Fibroblast of mammary gland (primary cell): ENCODE measurements at places on chromosomes 5 and 9.

DNA sequence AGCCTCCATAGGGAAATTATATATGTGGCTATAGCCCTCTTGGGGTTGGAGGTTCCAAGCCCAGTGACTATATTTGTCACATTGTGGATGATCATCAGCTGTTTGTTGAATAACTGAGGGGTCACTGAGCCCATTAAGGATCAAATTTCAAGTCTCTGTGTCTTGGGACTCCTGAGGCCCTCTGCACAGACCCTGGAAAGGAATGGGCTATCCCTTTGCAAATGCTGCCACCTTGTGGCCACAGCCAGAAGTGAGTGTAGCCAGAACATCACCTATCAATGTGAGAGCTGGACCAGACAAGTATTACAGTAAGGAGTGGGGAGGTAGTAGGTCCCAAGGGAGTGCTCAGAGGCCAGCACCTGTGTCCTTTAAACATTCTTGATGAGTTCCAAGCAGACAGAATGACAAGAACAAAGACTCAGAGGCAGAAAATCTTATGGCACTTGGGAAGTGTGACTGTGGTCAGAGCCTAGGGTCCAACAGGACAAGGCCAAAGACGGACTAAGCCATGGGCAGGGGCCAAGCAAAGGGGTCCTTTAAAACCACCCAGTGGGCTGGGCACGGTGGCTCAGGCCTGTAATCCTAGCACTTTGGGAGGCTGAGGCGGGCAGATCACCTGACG, 8.2 kb downstream of the RPP25L start:
- peak; percentile 69 for DNase-seq

- DNase-seq = no peak
These were observed 29.8 kb upstream of the SEC16A start for GRCh38 chr9:136512651-136513071.

DNA sequence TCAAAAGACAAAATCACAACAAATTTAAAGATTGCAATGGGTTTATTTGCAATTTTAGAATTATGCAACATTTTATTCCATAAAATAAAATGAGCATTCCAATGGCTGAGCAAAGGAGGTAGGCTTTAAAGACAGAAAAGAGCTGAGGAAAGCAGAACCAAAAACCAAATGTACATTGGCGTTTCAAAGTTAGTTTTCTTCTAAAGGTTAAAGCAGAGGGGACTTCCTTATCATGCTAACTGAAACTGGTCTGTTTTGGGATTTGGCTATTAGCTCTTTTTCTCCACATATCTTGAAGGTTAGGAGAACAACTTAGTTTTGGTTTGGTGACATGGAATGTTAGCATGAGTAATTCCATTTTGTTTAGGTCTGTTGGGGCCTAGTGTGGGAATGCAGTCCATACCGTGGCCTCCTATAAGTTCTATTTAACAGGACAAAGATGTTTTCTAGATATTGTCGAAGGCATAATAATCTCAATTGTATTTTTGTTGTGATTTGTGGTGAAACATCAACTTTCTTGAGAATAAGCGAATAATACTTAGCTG, 20.3 kb downstream of the DCP2 start:
- no peak for DNase-seq

DNA sequence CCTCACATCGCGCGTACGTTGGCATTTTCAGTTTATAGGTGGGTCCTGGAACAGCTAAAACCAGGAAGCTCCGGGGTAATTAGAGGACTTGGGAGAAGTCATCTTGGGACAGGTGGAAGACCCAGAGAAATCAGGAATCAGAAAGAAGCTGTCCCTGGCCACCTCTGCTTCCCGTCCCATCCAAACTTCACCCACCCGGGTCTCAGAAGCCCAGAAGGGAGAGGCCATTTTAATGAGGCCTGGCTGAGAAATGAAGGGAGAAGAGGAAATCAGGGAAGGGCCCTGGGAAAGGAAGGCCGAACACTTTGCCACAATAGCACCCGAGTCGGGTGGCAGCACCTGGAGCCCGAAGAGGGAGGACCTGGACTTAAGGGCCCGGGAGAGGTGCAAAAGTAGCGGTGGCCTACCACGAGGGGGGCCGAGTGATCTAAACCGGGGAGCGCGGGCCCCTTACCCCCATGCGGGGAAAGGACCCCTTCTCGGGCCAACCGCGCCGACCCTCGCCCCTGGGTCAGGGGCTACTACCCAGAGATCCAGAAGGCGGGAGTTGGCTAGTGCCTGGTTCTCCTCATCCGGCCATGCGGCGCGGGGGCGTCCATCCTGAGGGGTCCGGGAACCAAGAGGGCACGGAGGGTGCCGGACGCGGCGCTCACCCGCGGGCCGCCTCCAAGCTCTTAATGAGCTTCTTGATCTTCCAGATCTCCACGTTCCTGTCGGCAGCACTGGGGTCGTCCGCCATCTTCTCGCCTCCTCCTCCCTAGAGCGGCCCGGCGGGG, 668 bp downstream of the ETF1 start:
- DNase-seq = no peak

DNA sequence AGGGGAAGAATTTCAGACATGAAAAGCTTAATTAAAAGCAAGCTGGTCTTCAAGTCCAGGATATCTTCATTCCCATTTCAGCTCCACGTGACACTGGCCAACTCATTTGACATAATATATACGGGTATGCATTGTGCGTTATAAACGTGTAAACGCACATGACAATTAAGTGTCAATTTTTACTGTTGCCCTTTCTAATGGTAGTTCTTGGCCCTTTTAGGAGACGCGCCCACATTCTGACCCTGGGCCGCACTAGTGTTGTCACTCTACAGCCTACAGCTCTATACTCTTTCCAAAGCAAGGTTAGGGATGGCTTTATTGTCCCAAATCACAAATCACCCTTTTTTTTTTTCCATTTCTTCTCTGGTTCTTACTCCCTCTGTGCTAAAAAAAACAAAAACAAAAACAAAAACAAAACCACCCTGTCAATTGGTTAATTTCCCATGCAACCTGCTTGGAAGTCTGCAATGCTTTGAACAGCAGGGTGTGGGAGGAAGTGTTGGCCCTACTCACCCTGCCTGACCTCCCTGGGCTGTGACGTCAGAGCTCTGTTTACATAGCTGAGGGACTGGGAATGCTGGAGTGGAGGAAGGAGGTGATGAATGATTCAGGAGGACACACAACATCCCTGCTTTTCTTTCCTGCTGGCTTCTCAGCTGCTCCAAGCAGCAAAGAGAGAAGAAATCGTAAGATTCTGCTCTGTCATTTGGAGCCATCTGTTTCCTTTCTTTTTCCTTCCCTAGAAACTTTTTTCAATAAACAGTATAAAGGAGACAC, 19.3 kb downstream of the RFK start:
- peak; percentile 96 for DNase-seq

DNA sequence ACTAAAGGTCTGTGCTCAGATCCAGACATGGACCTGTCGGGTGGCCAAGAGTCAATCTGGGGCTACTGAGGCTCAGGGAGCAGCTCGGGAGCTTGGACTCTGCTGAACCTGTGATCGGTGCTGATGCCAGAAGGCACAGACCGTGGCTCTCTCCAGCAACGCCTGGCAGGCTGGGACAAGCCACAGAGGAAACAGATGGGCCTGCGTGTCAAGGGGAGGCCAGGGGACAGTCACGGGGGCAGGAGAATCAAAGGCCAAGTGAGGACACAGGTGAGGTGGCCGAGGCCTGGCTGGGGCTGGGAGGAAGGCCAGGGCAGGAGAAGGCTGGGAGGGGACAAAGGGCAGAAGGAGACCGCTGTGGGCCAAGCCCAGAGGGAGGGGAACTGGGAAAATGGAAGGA, 43.4 kb downstream of the EPB41L4B start:
- DNase-seq = no peak

DNA sequence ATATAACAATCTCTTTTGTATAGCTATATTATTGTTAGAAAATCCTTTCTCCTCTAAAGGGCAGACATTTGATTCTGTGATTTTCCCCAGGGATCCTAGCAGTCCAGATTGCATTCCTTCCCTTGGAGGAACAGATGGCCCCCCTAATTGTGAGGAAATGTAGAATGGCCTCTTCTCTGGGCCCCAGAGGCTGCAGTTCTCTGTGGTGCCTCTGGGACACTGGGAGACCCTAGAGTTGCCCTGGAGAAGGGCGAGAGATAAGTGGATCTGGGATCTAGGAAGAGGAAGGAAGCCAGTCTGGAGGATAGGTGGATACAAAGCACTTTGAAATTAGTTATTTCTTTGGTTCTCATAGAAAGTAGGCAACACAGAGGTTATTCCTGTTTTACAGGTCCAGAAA, 1.9 kb upstream of the HINT2 start:
- DNase-seq = no peak

DNA sequence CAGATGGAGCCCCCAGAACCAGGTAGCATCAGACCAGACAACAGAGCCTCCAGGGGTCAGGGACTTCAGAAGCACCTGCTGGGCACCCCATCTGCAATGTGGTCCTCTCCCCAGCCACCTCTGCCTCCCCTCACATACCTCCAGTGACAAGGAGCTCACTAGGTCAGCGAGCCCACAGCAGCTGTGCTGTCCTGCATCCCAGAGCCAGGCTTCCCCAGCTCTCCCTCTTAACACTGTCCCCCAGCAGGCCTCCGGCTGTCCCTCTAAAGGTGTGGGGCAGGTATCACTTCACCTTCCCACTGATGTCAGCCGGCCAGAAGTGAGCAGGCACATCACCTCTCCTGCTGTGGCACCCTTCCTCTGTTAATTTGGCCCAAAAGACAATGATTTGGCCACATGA, 83.6 kb downstream of the LMX1B start:
- no peak for DNase-seq

GRCh38 chr9:5762421-5762820, 70.5 kb downstream of the ERMP1 start:
- peak; percentile 37 for DNase-seq

DNA sequence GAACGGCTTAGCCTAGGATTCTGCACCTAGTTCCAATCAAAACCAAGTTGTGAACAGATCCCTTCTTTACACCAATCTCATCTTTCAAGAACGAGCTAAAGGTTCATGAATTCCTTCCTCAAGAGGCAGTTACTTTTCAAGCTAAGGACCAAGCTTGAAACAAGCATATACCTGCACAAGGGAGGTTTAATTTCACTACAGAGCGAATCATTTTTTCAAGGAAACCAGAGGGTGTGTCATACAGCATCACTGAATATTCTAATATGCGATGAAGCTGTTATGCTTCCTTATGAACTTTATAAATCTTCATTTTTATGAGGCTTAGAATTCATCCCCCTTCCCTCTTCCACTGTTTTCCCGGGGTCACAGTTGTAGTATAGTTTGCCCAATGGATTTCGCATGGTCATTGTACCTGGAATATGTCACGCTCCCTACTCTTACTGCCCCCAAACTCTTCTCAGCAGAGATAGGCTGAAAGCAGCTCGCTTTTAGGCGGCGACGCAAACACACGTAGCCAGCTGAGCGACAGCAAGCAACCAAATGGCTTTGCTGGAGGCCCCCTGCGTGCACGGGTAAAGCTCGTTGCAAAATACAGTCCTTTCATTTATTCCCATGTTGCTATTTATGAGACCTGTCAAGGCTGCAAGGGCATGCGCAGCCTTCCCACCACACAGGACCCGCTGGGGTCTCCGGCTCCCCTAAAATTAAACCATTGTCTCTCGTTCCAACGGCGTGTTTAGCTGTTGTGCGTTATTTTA, 832 bp downstream of the LMBRD2 start:
- DNase-seq = peak; percentile 59

DNA sequence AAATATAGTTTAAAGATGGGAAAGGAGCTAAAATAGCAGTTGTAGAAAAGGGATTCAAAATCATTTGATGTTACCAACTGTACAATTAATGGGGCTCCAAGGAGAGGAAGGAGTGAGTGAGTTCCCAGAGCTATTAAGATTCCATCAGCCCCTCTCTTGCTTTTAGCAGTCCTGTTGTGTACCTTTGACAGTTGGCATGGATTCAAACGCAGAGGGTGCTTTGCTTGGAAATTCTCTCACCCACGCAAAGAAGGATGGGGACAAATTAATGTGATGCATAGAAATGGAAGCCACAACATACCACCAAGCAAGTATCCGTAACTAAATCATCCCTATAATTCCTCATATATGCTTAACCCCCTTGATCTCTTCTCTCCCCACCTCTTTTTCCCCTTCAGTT, 461.3 kb downstream of the EBF1 start:
- no peak for DNase-seq

DNA sequence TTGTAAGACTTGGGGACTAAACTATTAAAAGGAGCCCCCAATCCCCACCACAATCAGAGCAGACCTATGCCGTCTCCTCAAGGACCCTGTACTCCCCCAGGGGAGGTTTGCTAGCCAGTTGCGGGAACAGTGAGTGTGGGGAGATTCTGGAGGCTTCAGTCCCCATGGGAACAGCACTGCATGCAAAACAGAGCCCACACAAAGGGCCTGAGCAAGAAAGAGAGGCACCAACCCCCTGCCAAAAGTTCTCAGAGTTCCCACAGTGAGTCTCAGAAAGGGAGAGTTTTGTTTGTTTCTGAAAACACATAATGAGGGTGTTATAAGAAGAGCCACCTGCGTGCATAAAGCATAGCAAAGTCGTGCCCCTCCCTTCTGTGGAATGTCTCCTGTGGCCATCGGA, 56.6 kb downstream of the CFAP90 start:
- DNase-seq = no peak

GRCh38 chr9:35882263-35882848, 12.2 kb upstream of the OR13J1 start:
- peak; percentile 78 for DNase-seq

GRCh38 chr9:14661421-14662059, 31.7 kb downstream of the ZDHHC21 start:
- DNase-seq = peak; percentile 42

DNA sequence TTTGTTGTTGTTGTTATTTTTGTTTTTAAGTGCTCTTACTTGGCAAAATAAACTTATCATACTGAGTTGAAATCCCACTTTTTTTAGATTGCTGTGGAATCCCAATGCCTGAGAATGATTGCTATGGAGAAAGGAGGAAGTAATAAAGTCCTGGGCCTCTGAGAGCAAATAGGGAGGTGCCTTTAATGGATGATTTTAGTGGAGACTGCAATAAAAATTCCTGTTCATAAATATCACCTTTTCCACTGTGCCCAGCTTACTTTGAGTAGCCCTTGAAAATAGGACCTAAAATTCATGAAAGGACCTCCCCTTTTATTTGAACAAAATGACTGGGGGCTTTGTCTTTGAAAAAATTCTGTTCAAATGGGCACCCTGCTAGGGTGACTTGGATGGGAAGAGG, 21.8 kb upstream of the ANKH start:
- DNase-seq = no peak

- no peak for DNase-seq
These were observed 46.6 kb downstream of the HABP4 start for GRCh38 chr9:96496368-96497116.
